ENCODE measurements at places on chromosomes 4 and X. TPM values are rescaled to one million over a fixed set of nuclear protein-coding genes. Genes with fewer than 3 reads are reported as not detected.

Gene MAML3
- total RNA-seq: 6.7 TPM

Gene NUP62CL
- total RNA-seq: 3.0 TPM

Gene TMEM150C
- total RNA-seq: 11.6 TPM

DNA sequence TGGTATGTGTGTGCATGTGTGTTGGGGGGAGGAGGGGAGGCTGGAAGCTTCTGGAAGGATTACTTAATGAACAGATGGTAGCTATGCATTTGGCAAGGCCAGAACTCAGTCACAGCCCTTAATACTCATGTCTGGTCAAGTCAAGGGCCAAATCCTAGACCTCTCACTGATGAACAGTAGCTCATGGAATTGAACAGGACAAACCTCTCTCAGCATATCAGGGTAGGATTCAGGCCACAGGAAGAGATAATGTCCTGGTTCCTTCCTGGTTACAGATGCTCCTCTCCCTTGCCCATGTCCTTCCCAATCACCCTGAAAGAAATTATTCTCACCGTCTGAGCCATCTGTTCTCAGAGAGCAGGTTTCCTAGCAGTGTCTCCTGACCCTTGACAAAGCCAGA lies 165.7 kb downstream of the SOWAHB start:
- no peak for DNase-seq
